ENCODE measurements at places on chromosomes 12 and 14. TPM values are rescaled to one million over a fixed set of nuclear protein-coding genes. Genes with fewer than 3 reads are reported as not detected.

KRT73 gene
- not detected for total RNA-seq

KRT80 gene
- total RNA-seq = 6.7 TPM

DIO2 gene
- 0.90 TPM for total RNA-seq

CCDC38 gene
- not detected for total RNA-seq

OTX2 gene
- not detected for total RNA-seq

CFAP251 gene
- total RNA-seq = 11.2 TPM

CABP1 gene
- total RNA-seq = not detected

IFNG-AS1 gene
- total RNA-seq = not detected

AKAP3 gene
- 0.40 TPM for total RNA-seq

UNG gene
- 53.9 TPM for total RNA-seq

C12orf50 gene
- not detected for total RNA-seq

FOXA1 gene
- 2.7 TPM for total RNA-seq

All from HT1080 (cell line).